HepG2 (cell line): ENCODE measurements at places on chromosomes 7 and 10. TPM values are rescaled to one million over a fixed set of nuclear protein-coding genes. Genes with fewer than 3 reads are reported as not detected.

The ANXA8 gene
- not detected in 2 replicates for polyA plus RNA-seq

- H3K4me3 ChIP-seq: no peak overlapping the region
- H3K27me3 ChIP-seq: no peaks in the 10 kb centered on the region; the same call in 1 of the 2 replicates
- peak; percentile 62 for DNase-seq
- H3K4me1 ChIP-seq: peaks cover 31% of the 10 kb centered on the region
- no peaks in the 10 kb centered on the region for H3K36me3 ChIP-seq
- H3K27ac ChIP-seq: no peak overlapping the region
These were observed 2.2 kb downstream of the CYP17A1 start for GRCh38 chr10:102835007-102835482.

The MMRN2 gene
- polyA plus RNA-seq: 0.03 TPM in 1 of 2 replicates, not detected in the other

The EXOC6 gene
- polyA plus RNA-seq: 29.2 and 49.6 TPM in 2 replicates

GRCh38 chr10:33967606-33968120 is 633.2 kb upstream of the NRP1 start:
- no peak overlapping the region for H3K27ac ChIP-seq
- no peak for DNase-seq
- H3K4me3 ChIP-seq: no peak overlapping the region
- H3K36me3 ChIP-seq: no peaks in the 10 kb centered on the region
- H3K4me1 ChIP-seq: peaks cover 11% of the 10 kb centered on the region; the same call in 1 of the 2 replicates
- no peaks in the 10 kb centered on the region for H3K27me3 ChIP-seq

DNA sequence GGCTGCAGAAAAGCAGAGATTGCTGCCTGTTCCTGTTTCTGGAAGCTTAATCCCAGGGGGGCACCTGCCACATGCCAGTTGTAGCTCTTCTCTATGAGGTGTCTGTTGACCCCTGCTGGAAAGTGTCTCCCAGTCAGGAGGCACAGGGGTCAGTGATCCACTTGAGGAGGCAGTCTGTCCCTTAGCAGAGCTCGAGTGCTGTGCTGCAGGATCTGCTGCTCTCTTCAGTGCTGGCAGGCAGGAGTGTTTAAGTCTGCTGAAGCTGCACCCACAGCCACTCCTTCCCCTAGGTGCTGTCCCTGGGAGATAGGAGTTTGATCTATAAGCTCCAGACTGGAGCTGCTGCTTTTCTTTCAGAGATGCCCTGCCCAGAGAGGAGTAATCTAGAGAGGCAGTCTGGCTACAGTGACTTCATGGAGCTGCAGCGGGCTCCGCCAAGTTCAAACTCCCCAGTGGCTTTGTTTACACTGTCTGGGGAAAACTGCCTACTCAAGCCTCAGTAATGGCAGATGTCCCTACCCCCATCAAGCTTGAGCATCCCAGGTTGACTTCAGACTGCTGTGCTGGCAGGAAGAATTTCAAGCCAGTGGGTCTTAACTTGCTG is 57.6 kb upstream of the CROT start:
- peak; percentile 6 for DNase-seq
- H3K27me3 ChIP-seq: no peaks in the 10 kb centered on the region
- H3K4me1 ChIP-seq: peaks cover 30% of the 10 kb centered on the region
- H3K36me3 ChIP-seq: no peaks in the 10 kb centered on the region
- no peak overlapping the region for H3K27ac ChIP-seq

The NPY4R2 gene
- polyA plus RNA-seq: not detected in 2 replicates

GRCh38 chr10:52459097-52459496 is 145.0 kb downstream of the DKK1 start:
- H3K4me3 ChIP-seq: no peak overlapping the region
- H3K4me1 ChIP-seq: no peaks in the 10 kb centered on the region
- H3K27ac ChIP-seq: no peak overlapping the region
- H3K36me3 ChIP-seq: no peaks in the 10 kb centered on the region
- no peaks in the 10 kb centered on the region for H3K27me3 ChIP-seq
- DNase-seq: no peak

The ANKRD7 gene
- not detected in 2 replicates for polyA plus RNA-seq

The CLDN4 gene
- polyA plus RNA-seq: 35.7 and 47.4 TPM in 2 replicates

DNA sequence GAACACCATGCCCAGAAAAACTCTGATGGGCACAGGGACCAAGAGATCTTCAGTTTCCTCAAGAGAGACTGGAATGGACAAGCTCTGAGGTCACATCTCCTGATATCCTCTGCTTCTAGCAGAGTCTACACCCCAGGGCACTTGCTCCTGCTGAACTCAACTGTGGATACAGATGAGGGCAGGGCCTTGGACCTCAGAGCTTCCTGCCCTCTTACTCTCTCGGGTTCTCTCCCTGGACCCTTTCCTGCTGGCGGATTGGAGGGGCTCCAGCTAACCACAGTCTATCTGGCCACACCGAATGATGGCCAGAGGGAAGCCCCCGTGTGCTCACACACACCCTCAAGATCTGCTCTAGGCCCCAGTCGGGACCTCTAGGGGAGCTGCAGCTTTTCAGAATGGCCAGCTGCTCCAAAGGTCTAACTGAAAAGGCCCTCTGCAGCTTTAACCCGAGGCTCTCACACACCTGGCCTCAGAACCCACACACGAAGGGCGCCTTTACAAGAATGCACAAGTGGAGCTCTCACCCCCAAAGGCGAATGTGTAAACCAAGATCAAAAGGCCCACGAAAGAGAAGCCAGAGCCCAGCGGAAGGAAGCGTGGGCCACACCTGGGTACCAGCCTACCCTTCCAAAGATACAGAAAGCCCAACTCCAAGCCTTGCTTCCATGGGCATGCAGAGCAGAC is 65.5 kb downstream of the FAM53B start:
- H3K36me3 ChIP-seq: peaks cover 26% of the 10 kb centered on the region
- H3K27me3 ChIP-seq: no peaks in the 10 kb centered on the region
- H3K27ac ChIP-seq: no peak overlapping the region

- H3K27ac ChIP-seq: no peak overlapping the region
- H3K36me3 ChIP-seq: no peaks in the 10 kb centered on the region
- no peak for DNase-seq
- peaks cover 7% of the 10 kb centered on the region for H3K27me3 ChIP-seq
- H3K4me3 ChIP-seq: no peak overlapping the region
These were observed 20.6 kb upstream of the C10orf105 start for GRCh38 chr10:71740069-71740653.

DNA sequence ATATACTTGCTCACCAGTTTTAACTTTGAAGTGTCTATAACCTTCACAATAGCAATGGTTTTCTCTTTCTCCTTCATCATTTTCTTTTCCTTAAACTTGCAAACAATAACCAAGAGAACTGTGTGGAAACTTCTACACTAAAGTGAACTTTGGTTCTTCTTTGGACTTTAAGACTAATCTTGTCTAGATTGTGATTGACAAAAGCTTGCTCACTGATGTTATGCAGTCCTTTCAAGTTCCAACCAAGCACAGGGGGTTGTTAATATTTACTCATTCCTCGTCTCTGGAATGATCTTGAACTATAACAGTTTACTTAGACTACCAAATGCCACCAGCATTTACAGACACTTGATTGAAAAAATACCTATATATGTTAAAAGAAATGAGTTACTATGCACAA is 62.4 kb downstream of the TFEC start:
- no peak for DNase-seq
- H3K36me3 ChIP-seq: no peaks in the 10 kb centered on the region
- no peak overlapping the region for H3K27ac ChIP-seq
- H3K4me1 ChIP-seq: peaks cover 6% of the 10 kb centered on the region; the same call in 1 of the 2 replicates
- no peaks in the 10 kb centered on the region; the same call in 1 of the 2 replicates for H3K27me3 ChIP-seq
- no peak overlapping the region for H3K4me3 ChIP-seq
